ENCODE measurements at places on chromosomes 5 and 9.

DNA sequence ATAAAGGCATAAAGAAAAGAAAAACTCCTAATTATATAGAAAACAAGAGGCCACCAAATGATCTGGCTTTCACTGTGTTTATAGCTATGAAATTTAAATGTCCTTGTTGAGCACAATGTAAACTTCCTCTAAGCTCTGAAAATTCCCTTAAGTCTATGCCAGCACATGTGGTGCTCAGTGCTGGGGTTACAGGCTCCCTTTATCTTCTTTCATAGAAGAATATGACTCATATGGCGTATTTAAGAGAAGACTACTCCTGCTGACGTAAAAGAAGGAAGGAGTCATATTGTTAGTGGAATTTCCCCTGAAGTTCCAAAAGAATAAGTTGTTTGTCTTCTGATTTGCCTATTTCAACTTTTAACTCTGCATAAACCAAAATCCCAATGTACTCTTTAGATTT, 30.4 kb downstream of the RNF145 start:
- no peak for DNase-seq

DNA sequence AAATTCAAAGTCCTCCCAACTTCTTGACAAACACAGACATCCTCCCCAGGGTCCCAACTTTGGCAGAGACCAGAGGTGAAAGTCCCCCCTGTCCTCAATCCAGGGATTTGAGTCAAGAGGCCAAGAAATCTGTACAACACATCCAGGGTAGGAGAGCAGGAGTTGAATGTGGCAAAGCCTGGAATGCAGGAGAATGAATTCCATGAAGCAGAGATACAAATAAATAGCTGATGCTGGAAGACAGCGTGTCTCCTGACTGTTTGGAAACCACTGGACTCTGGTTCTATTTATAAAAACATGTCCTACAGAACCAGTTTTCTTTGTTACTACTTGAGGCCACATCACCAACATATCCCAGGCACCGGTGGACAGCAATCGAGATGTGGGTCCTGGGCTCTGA, 43.7 kb upstream of the SLIT3 start:
- DNase-seq: no peak

- DNase-seq: no peak
Measured at GRCh38 chr5:156460471-156460870, 133.5 kb downstream of the SGCD start.

- DNase-seq: no peak
Measured at GRCh38 chr5:178522361-178522760, 67.8 kb downstream of the COL23A1 start.

DNA sequence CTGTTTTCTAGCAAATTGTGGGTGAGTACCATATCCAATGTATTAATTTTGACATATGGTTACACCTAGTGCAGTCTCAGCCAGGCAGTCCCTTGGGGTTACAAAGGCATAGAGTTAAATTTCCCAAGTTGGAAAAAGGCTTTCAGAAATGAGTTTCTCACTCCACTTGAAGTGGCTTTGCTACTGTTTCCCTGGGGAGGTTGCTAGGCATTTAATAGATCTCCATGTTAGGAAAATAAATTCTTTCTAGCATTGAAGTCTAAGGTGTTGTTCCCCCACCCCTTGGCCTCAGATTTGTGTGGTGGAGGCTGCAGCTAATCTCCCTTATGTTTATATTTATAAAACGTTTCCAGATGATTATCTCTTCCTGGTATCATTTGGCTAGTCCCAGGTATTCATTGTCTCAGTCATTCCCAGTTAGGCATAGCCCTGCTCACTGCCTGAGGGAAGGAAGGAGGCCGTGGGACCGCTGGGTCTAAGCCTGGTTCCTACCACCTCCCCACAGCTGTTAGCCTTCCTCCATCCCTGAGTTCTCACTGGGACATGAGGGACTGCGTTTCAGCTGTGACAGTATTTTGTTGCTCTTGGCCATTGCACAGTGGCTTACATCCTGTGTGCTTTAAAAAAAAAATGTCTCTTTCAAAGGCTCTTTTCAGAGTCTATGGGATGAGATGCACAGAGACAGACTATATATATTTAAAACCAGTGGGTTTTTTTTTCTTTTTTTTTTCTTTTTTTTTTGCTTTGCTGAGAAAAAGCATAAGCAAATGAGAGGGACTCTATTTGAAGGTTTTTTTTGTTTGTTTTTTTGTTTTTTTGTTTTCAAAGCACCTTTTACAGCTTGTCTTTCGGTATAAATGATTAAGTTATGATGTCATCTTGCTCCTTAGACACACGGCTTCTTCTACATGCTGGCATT, 121.5 kb downstream of the MAST4 start:
- no peak for DNase-seq

GRCh38 chr5:14174230-14174636, 31.1 kb downstream of the TRIO start:
- peak; percentile 56 for DNase-seq

- DNase-seq: peak; percentile 32
Measured at GRCh38 chr5:176748967-176749935, 61.1 kb upstream of the UNC5A start.

DNA sequence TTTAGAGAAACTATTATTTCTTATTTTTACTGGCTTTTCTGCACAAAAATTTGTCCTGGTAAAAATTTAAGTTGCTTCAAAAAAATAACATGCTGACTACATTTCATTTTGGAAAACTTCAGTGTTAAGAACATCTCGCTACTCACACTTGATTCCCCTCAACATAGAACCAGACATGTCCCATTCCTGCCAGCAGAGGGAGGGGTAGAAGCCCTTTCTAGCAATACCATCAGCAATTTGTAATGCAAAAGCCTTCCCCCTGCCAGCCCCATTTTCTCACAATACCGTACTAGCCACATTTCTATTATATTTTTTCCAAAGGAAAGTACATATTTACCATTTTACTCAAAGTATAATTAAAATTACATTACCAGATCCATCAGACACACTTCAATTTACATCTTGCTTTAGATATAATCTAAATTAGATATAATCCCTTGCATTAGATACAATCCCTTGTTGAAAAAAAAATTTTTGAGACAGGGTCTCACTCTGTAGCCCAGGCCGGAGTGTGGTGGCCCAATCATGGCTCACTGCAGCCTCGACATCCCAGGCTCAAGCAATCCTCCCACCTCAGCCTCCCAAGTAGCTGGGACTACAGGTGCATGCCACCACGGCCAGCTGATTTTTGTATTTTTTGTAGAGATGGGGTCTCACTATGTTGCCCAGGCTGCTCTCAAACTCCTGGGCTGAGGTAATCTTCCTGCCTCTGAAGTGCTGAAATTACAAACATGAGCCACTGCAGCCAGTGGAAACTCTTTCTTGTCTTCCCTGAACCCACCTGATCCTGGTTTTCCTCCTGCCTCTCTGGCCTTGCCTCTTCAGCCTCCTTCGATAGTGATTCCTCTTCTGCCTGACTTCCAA, 39.6 kb upstream of the IDNK start:
- DNase-seq: peak; percentile 56

DNA sequence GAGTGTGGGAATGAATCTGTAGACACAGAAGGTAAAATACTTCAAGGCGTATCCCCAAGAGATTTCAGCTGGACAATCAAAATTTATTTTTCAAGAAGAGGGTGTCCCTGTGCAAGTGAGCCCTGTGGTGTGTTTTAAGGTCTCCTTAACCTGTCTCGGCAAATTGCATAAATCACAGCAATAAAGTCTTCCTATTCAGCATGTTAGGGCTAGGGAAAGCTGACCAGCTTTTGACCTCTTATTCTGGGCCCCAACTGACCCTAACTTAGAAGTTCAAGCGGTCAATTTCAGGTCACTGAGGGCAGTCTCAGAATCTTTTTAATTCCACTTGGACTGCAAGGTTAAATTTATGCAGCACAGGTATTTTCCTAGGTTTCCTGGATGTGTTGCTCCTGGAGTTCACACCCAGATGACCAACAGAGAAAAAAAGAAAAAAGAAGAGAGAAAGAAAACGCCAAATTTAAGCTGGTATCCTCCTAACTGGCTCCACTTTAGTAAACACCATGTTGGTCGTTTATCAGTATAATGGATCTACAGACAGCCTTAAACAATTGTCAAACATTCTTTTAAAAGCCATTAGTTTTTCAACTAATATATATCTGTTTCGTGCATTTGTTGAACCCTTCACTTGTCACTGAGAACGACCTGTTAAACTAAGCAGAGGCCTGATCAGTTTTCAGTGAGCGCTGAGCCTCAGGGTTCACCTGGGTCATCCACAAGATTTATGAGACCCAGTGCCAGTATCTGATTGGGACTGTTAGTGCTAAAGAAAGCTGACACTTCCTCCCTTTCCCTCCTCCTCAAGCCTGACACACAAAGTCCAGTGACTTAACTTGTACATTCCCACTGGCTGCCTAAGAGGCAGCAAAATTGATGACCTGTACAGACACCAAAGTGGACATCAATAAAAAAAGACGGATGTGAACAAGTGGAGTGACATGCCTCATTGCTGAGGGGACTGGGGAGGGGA, 546.1 kb downstream of the NR2F1-AS1 start:
- DNase-seq: no peak

DNA sequence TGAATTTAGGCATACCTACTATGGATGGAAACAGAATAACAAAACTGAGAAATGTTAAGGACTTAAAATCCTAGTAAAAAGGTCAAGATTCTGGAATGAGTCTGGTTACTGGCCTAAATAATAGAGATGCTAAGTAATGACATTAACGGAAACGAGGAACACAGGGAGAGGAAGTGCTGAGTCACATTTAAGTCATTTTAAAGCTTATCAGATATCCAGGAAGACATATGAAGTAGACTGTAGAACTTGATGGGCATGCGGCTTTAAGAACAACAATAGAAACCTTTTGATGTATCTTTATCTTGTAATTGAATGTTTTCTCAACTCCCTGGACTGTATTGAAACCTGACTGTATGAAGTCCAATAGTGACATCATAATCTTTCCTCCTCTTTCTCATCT, 1251.4 kb upstream of the CDH6 start:
- no peak for DNase-seq

DNA sequence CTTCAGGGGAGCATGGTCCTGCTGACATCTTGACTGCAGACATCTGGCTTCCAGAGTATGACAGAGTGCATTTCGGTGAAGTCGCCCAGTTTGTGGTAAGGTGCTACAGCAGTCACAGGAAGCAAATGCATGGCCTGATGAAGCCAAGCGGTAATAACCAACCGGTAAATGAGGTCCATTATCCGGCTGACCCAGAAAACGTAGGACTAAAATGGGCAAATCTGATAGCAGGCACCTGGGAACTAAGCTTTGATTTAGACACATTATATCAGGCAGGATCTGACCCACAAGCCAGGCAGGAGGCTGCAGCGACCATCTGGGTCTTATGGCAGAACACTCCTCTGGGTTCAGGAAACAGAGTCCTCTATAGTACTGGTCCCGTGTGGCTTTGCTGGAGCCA, 454.6 kb downstream of the GADD45G start:
- DNase-seq: no peak

GRCh38 chr5:19301271-19301670, 686.7 kb downstream of the CDH18 start:
- no peak for DNase-seq

GRCh38 chr9:120965344-120966012, 38.9 kb upstream of the TRAF1 start:
- peak; percentile 61 for DNase-seq

Measured in ecto neural progenitor cell (in vitro differentiated cells).